Stomach (tissue), 19 donors: ENCODE measurements at places on chromosomes 12 and 14. TPM values are rescaled to one million over a fixed set of nuclear protein-coding genes. Genes with fewer than 3 reads are reported as not detected.

DNA sequence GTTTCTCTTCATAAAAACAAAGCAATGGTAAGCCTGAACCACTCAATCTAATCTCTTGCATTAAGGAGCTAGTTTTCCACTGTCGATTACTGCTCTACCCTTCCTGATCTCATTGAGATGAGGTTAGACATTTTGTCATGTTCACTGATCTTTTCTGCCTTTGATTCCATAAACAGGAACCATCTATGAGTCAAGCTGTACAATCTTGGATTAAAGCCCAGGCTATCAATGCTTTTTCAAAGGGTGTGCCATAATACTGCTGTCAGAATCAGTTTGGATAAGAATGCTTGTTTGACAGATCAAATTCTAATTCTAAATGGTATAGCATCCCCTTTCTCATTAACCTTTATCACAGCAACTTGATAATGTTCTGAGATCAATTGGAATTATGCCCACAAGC, 16.1 kb downstream of the GRIP1 start:
- no peak for DNase-seq

DNA sequence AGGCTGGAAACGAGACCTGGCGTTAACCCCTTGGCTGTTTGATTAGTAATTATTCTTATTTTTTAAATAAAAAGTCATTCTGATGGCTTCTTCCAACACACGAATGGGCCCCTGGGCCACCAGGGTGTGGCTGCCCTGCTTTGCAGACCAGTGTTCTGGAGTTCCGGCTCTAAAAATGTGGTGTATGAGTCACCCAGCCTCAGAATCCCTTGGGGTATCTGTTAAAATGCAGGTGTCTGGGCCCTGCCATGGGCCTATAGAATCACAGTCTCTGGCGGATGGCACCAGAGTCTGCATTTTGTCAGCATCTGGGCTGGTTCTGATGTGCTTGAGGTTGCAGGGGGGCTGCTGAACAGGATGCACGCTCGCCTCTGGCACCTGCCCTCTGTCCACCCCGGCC, 2.5 kb upstream of the PSMC1 start:
- DNase-seq = no peak

PTPRB gene
- 8.0 TPM for total RNA-seq

DNA sequence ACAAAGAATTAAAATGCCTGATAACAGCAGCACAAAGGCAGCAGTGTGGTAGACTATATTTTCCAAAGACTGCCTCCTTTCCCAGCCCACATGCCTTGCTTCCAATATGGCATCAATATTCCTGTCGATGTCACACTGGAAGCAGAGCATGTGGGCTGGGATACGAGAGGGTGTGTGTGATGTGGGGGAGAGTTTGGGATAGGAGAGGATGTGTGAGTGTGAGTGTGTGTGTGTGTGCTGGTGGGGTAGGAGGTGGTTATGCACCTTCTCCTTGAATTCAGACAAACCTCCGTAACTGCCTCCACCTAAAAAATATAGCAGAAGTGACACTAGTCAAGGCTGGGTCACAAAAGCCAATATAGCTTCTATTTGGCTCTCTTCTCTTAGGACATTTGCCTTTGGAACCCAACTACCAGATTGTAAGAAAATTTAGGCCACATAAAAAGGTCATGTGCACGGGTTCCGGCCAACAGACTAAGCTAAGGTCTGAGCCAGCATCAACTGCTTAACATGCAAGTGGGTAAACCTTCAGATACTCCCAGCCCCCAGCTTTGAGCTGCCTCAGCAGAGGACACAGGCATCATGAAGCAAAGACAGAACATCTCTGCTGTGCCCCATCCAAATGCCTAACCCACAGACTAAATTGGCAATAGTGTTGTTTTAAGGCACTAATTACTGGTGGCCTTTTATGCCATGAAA, 29.5 kb downstream of the SPPL3 start:
- no peak for DNase-seq

- no peak for DNase-seq
These were observed 305.8 kb upstream of the CLEC14A start for GRCh38 chr14:38561657-38562056.

GRCh38 chr12:116603546-116604177, 44.5 kb downstream of the MAP1LC3B2 start:
- no peak for DNase-seq

GRCh38 chr12:105358789-105359188, 28.3 kb downstream of the C12orf75 start:
- no peak for DNase-seq
